ENCODE measurements at places on chromosomes 1 and 21.

GRCh38 chr1:21614419-21615115 lies 54.6 kb downstream of the RAP1GAP start:
- DNase-seq = no peak

- DNase-seq = no peak
These were observed 720 bp upstream of the TMCC2 start for GRCh38 chr1:205226868-205227583.

GRCh38 chr1:212557739-212558692 lies 50.5 kb upstream of the ATF3 start:
- DNase-seq = no peak

GRCh38 chr1:181448461-181448860 lies 34.9 kb upstream of the CACNA1E start:
- DNase-seq = no peak

- DNase-seq = no peak
These were observed 95.9 kb downstream of the SPSB1 start for GRCh38 chr1:9388335-9389180.

Data from stimulated activated CD4-positive, alpha-beta T cell treated with anti-CD3 and anti-CD28 coated beads, TNF-alpha, amount 100 ng/mL, for 1 hour (primary cell).